ENCODE measurements at places on chromosomes 2 and 18. TPM values are rescaled to one million over a fixed set of nuclear protein-coding genes. Genes with fewer than 3 reads are reported as not detected.
A peak's percentile ranks its signal among the peaks of the same experiment; 100 is the strongest.

GRCh38 chr2:122210898-122211856, 455.7 kb downstream of the TSN start:
- no peak for DNase-seq

DNA sequence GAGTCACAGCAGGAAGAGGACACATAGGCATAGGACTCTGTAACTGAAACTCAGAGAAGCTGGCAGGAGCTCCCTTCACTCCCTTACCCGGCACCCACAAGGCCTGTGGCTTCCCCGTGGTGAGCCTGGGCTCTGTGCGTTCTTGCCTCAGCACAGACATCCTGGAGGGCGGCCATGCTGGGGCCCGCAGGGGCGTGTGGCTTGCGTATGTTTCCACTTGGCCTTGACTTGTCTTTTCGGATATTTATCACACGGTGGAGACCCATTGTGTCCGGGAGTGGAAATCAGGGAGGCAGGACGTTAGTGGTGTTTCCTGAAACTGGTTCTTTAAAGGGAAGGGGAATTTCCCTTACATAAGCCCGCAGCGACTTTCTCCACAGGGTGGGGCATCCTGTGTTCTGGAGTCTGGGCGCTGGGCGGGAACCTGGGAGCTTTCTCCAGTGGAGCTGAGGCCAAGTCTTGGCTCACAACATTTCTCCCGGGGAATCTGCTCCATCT, 49.9 kb upstream of the EML6 start:
- DNase-seq = peak; percentile 97

The COPS8 gene
- 162 TPM for total RNA-seq

GRCh38 chr2:173545364-173545763, 190.7 kb downstream of the CDCA7 start:
- no peak for DNase-seq

The KLF11 gene
- total RNA-seq = 30.6 TPM

- no peak for DNase-seq
Observed at GRCh38 chr18:28248653-28249052, 71.7 kb upstream of the CDH2 start.

Data from right atrium auricular region (tissue), 2 donors.